GF-D8 (cell line): ENCODE measurements at places on chromosomes 3 and 15.

- DNase-seq = no peak
Measured at GRCh38 chr15:83815506-83815905, 161.6 kb downstream of the ADAMTSL3 start.

GRCh38 chr15:26103002-26103404 is 239.9 kb upstream of the ATP10A start:
- no peak for DNase-seq

DNA sequence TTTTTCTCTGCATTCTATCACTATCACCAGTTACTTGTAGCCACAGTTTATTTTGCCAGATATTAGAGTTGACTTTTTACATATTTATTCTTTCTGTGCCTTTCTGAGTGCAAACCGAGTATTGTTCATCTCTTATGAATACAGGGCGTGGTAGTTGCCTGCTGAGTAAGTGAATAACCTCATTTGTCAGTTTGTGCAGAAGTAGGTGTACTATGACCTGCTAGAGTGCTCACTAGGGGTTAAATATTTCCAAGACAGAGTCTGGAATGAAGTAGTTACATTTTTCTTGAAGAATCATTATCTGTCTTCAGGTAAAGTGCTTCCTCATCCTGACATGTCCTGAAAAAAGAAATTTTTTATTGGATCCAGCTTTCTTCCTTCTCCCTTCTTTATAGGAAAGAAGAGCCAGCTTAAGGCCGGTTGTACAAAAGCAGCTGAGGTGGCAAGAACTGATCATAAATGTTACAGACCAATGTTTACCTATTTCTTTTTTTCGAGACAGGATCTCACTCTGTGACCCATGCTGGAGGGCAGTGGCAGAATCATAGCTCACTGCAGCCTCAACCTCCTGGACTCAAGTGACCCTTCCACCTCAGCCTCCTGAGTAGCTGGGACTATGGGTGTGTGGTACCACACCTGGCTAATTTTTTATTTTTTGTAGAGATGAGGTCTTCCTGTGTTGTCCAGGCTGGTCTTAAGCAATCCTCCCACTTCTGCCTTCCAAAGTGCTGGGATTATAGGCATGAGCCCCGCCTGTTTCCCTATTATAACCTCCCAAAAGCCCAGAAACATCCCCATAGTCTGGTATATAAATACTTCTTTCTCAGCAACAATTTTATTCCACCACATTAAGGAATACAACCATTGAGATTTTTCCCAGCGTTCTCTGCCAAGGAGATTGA is 182.5 kb downstream of the TPRG1 start:
- no peak for DNase-seq

DNA sequence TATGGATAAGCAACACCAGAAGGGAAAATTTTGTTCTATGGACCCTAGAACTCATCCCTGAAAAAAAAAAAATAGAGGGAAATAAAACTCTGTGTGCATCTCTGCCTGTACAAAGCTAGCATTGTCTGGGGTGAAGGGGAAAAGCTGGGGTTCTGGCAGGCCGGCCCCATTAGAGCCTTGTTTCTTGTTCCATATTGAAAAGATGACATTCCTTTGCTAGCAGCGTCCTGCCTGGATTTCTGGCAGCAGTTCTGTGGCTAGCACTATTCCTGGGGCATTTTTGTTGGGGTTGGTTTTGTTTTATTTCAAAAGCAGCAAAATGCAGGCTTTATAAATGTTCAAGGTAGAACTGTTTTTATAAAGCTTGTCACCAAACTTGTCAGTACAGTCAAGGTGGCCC is 45.2 kb downstream of the RARB start:
- DNase-seq = no peak

DNA sequence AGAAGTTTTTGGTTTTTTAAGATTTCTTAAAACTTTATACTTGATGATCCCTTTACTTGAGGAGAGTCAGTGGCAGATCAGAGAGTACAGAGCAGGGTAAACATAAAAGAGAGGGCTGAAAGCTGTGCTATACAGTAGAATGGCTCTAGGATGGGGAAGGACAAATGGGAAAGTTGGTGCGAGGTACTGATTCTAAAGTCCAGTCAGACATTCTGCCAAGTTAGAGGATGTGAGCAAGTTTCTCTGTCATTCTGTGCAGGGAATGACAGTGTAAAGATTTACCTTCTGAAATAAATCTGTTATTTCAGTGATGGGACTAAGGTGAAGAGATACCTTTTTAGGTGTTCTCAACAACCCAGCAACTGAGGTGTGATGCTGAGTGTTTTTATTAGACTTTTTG is 100.1 kb upstream of the GBE1 start:
- no peak for DNase-seq

DNA sequence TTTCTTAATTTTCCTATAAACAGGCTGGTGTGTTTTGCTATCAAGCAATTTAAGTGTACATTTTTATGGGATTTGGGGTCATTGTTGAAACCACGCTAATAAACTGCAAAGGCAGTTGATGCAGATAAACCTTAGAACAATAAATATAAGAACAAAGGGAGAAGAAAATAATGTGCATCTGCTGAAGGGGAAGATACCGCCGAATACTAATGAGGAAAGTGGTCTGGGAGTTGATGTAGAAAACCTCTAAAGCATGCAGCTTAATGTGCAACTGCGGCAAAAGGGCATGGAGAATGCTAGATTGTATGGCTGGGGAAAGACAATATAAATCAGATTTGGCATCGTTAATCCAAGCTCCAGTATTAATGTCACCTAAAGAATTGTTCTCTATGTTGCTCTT is 29.8 kb upstream of the CHL1 start:
- no peak for DNase-seq

DNA sequence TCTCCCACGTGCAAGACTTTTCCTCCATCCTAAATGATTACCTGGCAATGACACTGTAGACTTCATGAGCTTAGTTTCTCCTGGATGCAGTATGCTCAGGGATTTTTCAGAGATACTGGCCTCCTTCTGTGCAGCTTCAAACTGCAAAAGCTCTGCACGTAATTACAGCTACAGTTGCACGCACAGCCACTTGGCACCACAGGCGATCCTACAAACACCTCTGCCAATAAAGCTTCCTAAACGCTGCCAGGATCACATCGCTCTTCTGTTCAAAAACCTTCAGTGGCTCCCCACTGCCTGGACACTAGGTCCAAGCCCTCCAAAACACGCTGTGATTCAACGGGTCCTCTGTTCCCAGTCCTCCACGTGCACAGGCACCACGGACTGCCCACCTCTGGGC is 49.5 kb downstream of the NUP210 start:
- no peak for DNase-seq

DNA sequence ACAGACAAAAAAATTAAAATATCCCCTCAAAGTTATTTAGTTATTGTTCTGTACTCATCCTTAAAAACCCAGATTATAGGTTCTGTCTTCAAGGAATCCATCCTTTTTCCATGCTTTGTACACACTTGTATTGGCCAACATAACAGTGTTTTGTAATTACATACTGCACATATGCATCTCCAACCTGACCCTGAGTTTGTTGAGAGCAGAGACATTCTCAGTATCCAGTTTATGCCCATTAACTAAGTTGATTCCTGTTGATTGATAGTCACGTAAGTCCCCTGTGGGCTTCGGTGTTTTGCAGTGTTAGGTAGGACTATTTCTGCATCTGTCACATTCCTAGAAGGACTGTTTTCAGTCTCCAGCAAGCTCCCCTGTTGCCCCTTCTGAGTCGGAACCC is 33.6 kb downstream of the MOBP start:
- DNase-seq = no peak

GRCh38 chr3:126357295-126358037 is at the start of gene KLF15:
KLF15 (minus strand) TSS chr3:126357408; CDS start chr3:126352922, 4,486 bp downstream.
- no peak for DNase-seq

- DNase-seq = no peak
Measured at GRCh38 chr3:100106094-100106493, 8.2 kb downstream of the FILIP1L start.

- DNase-seq = no peak
Measured at GRCh38 chr3:144189044-144189443, 217.4 kb downstream of the DIPK2A start.

- no peak for DNase-seq
Measured at GRCh38 chr15:90876046-90876445, 7.7 kb downstream of the FURIN start.

- no peak for DNase-seq
Measured at GRCh38 chr3:117408811-117409210, 699.2 kb downstream of the TUSC7 start.

- DNase-seq = no peak
Measured at GRCh38 chr15:63364399-63365272, 17.0 kb downstream of the CA12 start.

GRCh38 chr3:99871231-99872045 is 53.8 kb downstream of the CMSS1 start:
- DNase-seq = no peak

DNA sequence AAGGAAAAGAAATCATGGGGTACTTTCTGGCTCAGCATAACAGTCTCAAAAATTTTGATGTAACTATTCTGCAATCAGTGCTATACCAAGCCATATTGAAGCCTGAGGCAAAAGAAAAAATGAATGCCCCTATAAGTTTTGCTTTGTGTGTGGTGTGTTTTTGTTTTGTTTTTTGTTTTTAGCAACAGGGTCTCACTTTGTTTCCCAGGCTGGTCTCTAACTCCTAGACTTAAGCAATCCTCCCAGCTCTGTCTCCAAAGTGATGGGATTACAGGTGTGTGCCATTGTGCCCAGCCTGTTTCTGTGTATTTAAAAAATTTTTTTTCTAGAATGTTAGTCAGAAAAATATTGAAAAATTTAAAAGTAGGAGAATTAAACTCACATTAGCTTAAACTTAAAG is 93.2 kb downstream of the ZNF280D start:
- DNase-seq = no peak

- DNase-seq = no peak
Measured at GRCh38 chr3:72152551-72153476, 367.9 kb upstream of the PROK2 start.

DNA sequence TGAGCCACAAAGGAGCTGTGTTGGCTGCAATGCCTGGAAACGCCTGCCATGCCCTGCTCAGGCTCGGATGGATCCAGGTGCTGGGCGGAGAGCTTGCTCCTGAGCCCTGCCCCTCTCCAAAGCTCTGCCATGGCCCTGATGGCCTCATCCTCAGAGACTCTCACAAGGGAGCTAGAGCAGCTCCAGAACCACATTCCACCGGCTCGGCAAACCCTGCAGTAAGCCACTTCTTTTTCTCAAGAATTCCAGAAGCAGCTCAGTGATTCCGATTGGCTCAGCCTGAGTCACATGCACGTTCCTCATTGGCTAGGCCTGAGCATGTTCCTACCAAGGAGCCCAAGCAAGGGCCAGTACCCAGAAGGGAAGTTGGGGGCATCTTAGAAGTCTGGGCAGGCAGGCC is 24.8 kb downstream of the TPRA1 start:
- DNase-seq = no peak

- no peak for DNase-seq
Measured at GRCh38 chr15:72155003-72155621, 36.9 kb downstream of the SENP8 start.

GRCh38 chr3:124447845-124448244 is 282.4 kb upstream of the UMPS start:
- DNase-seq = no peak

- DNase-seq = no peak
Measured at GRCh38 chr3:57275393-57275792, 17.1 kb downstream of the ASB14 start.

GRCh38 chr15:31504462-31504839 is 177.8 kb downstream of the KLF13 start:
- no peak for DNase-seq

DNA sequence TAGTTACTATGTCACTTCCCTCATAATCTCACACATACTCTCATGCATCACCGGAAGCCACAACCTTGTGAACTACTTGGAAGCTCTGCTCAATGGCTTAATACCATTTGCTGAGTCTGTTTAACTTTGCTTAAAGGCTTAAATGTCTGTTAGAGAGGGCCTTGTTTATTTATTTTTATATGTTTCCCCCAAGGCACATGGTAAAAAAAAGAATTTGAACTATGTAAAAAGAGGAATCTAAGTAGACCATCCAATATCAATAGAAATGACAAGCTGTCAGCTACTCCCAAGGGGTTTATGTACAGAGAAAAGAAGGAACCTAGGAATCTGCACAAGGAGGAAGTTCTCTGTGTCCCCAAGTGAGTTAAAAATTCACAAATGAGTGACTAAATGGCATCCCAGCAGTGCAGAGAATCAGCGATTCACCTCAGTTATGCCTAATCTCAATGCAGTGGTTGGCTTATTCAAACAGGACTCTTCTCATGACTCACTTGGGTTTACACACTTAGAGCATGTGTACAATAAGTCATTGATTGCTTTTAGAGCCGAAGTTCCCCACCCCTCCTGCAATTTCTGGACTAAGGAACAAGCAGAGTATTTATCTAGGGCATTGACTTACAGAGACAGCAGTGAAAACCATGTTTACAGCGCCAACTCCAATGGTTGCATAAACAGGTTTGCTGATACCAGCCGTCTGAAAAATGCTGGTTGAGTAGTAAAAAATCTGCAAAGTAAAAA is 24.4 kb downstream of the SLC2A2 start:
- DNase-seq = no peak

GRCh38 chr3:143416229-143416628 is 296.7 kb downstream of the CHST2 start:
- no peak for DNase-seq

DNA sequence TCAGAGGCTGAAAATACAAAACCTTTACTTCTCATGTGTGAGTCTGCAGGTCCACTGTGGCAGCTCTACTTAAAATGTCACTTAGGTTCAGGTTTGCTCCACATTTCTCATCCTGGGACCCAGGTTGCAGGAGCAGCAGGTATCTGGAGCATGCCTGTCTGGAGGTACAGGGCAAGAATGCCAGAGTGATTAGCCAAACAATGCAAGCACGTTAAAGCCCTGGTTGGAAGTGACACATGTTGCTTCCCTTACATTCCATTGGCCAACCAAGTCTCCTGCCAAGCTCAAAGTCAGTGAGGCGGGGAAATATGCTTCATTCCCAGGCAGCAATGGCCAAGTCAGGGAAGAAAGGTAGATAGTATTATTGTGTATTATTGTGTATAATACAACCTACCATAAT is 76.8 kb upstream of the ARL6 start:
- DNase-seq = no peak

DNA sequence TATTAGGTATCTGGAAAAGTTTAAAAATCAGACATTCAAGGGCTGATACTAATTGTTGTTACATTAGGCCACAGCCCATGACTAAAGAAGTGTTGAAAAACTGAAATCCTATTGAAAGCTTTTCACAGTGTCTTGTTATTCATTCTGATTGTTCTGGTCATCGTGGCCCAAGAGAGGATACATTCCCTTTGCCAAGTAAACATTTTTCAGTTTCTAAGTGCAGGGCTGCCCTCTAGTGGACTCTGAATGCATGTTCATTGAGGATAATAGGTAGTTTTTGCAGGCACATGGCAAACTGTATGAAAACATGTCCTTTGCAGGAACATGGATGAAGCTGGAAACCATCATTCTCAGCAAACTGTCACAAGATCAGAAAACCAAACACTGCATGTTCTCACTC is 181.1 kb downstream of the MYRIP start:
- no peak for DNase-seq

DNA sequence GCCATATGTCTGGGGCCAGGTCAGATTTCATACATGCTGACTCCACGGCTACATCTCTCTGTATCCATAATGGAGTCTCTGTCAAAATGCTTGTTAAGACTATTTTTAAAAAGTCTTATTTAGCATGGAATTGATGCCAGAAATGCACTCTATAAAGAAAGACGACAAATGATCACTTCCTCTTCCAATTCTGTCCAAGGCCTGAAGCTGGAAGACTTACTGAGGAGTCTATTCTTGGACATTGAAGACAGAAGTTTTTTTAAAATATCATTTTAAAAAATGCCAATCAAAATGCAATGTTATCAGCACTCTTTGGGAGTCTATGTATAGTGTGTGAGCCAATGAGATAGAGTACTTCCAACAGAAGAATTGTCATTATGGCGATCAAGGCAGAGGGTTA is 27.9 kb upstream of the NMNAT3 start:
- DNase-seq = no peak

GRCh38 chr3:9295007-9295406 is 45.6 kb upstream of the SRGAP3 start:
- DNase-seq = no peak
